ENCODE measurements at places on chromosomes 3 and 15.

- DNase-seq = no peak
Observed at GRCh38 chr3:64097920-64098319, 74.6 kb upstream of the PSMD6 start.

DNA sequence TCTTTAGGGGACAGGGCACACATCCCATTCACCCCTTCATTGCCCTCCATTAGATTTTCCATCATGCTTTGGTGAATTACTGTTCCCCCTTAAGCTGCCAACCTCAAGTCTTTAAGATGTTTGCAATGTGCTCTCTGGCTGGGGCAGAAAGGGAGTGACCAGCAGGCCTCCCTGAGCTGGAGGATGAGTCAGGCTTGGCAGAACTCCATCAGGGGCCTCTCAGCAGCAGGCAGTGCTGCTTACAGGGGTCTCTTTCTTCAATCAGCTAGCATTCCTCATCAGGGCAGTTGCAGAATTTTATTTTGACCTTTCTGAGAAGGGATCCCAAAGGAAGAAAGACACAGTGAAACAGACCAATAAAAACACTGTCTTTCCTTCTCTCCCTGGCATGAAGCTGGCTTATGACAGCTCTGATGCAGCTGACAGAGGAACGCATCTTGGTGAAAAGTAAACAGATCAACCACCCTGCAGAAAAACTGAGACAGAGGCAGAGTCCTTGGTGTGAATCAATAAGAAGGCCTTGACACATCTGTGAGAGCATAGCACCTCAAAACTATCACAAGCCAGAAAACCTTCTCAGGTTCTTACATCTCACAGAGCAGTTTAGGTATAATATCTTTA, 88.7 kb upstream of the MRPL3 start:
- no peak for DNase-seq

DNA sequence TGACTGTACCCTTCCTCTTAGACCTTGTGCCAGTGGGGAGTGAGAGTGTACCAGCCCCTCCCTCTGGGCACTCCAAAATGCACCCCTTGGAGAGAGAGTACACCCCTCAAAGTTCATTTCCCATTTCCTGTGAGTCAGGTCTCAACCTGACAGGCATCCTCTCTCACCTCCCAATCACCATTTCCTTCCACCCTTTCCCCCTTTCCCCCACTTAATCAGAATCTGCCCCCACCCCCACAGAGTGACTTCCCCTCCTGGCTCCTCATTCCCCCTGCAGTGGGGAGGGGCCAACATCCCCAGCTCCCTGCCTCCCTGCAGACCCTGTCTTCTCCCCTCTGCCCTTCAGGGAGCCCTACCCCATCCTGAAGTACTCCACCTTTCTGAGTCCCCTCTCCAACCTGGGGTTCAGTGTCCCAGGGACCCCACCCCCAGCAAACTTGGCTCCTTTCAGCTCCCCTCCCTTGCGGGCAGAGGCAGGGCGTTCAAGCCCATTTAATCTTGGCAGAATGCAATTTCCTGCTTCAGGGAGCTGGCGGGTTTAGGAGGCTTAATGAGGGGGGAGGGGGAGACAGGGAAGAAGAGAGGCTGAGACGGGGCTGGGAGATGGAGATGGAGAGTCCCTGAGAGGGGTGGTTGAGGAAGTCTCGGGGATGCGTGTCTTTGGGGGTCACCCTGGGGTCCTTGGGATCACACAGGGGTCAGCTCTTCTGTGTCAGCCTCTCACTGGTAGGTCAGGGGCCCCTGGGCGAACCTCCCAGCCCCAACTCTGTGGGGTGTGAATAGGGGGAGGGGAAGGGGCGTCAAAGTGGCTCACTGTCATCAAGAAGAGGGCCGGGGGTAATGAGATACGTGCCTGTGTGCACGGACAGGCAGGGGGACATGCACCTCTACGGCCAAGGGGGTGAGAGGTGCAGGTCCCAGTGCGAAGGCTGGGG, 16.6 kb upstream of the SEMA3F start:
- DNase-seq = no peak

DNA sequence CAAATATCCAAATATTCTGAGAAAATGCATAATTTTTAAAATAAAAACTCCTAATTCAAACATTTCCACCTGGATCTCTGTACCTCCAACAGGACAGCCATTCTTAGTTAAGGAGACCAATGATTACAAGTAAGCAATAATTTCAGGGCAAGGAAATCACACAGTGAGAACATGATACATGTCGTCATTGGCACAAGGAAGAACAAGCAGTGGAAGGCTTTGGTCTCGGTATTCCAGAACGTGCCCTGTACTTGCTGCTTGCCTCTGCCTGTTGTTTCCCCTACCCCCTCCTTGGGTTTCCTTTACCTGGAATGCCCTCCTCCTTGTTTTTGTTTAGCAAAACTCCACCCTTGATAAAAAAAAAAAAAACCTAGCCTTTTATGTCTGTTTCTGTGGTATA, 72.8 kb downstream of the PPM1L start:
- DNase-seq = no peak

- no peak for DNase-seq
Observed at GRCh38 chr3:58161435-58162398, 49.1 kb downstream of the DNASE1L3 start.

GRCh38 chr3:58341376-58341775, 8.7 kb downstream of the PXK start:
- no peak for DNase-seq

GRCh38 chr3:9666704-9667445, 17.6 kb downstream of the MTMR14 start:
- DNase-seq = no peak

DNA sequence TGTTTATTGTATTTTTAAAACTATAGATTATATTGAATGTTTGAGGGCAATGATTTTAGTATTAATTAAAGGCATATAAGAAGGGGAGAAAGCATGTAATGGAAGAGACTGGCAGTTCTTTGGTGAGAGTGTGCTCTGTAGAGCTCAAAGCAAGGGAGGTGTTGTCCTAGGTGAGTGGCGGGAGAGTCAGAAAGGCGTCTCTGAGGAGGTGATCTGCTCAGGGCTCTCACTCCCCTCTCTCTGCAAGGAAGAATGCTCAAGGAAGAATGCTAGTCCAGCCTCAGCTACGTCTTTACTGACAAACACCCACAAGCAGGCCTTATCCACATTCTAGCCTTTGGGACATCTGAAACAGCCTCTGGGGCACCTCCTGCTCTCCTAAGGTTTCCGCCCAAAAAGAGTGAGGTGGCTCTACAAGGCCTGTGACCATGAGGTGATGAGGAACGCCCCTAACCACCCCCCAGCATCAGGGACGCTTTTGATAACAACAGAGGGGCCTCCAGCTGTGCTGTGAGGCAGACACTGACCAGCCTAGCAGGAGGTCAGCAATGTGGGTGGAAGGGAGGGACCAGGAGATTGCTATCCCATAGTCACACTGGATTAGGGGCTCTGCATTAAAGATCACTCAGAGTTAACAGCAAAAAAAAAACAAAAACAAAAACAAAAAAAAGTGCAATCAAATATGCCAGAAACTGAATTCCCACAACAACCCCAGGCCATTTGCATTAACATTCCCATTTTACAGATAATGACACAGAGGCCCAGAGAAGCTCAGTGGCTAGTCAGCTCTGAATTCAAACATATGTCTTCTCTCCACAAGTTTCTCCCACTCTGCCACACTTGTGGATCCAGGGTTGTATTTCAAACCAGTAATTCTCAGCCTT, 202.2 kb upstream of the CTNNB1 start:
- DNase-seq = no peak

- no peak for DNase-seq
Observed at GRCh38 chr15:40933517-40933902, 4.4 kb downstream of the DLL4 start.

GRCh38 chr3:45689787-45690145, 570 bp downstream of the SACM1L start:
- no peak for DNase-seq

DNA sequence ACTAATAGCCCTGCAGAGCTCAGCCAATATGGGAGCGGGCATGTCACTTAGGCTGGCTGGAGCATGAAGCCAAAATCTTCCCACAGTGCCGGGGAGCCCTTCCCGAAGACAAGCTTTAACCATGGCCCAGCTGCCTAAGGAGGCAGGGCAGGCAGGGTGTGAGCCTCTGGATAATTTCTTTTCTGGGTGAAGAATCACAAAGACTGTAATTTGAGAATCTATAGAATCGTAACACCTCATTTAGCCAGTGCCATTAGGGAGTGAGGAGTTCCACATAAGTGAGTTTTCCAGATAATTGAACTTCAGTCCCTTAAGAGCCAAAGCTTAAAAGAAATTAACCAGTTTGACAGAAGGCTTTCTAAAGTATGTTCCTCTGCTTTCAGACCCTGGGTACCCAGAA, 40.2 kb upstream of the TLE3 start:
- no peak for DNase-seq

DNA sequence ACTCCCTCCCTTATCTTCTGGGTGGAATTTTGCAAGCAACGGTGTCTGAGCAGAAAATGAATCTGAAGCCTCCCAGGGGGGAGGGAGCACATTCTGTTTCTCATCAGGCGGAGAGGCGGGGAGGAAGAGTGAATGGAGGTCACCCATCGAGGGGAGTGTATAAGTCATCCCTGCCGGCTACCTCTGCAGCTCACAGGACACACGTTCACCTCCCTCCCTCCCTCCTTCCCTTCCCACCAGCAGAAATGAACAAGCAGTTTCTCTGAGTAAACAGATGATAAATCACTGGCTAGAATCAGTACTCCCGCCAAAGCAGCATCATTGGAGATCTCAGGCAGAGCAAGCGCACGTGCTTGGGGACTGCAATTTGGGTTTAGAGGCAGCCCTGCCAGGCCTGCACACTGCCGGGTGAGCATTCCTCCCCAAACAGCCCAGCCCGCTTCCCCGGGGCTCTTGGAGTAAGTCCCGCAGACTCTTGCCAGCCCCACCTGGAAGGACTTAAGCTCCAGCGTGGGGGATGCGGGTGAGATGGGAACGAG, 38.3 kb downstream of the CPN2 start:
- DNase-seq = no peak

DNA sequence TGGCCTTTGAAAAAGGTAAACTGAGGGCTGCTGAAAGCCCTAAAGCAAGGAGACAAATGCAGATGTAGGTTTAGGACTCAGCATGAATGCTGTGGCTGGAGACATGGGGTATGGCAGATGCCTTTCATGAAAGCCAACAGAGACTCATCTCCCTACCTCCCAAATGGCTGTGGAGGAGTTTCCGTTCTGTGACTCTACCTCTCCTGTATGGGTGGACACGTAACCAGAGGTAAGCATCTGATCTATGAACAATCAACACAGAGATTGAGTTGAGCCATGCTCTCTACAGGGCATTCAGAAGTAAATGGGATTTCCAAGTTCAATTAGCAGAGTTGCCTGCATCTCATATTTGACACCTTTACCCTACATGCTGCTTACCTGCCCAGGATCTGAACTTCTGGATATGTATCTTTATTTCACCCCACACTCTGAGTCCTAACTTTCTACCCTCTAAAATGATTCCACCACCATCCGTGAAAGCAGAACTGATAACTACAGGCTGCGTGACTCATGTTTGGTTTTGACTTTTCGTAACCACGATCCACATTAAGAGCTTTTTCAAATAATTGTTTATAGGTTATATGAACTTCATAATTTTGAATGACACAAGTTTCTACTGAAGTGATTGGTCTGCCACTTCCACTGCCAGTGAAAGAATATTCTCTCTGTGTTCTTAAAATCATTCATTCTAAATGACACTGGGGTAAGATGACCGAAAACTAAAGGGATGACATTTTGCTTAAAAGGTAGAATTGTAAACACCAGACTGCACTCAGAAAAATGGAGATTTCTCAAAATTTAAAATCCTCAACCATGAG, 1058.7 kb downstream of the FHIT start:
- DNase-seq = no peak

DNA sequence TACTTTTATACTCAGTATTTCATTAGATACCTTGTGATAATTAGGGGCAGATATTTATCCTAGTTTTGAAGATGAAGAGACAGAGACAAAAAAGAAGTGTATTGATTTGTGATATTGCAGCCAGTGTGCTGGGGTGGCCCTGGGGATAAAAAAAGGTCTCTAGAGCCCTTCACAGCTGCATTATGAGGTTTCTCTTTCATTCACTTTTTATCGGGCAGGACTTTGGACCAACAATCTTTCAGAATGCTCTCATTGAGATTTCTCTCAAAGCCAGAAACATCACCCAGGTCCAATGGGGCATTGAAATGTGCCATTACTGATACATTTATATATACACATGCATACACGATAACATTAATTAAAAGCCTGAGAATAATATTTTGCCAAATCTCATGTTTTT, 20.5 kb upstream of the SELENOT start:
- no peak for DNase-seq

GRCh38 chr3:32240159-32240545, 1.7 kb downstream of the CMTM8 start:
- peak; percentile 68 for DNase-seq
